ENCODE measurements at places on chromosomes 4 and X.

DNA sequence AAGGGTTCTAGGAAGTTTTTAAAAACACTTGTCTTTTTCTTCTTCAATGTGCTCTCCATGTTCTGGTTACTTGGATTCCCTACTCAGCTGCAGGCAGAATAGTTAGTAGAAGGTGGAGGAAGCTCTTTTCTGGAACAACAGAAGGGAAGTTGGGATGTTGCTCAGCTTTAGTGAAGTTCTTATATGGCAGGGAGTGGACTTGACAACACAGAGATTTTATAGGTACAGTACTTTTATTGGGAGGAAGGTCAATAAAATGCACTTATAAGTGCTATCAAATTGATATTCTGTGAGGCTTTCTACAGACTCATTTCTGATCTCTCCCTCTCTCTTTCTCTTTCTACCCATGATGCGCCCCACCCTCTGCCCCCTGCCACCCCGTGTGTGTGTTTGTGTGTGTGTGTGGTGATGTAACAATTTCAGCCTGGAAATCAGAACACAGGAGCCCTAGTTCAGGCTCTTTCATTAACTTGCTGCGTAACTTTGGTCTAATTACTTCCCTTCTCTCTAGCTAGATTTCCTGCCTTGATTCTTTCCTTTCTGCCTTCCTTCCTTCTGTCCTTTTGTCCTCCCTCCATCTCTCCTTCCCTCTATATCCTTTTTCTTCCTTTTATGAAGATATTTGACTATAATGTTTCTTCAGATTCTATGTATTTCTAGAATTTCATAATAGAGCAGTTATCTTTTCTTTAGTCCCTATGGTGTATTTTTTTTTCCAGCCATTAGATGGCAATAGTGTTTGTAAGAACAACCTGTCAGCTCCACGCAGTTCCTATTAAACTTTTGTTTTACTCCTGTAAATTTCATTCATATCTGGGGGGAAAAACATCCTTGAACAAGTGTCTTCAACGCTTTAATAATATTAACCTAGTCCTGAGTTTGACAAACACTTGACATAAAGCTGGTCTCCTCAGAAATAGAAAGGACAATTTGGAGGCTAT, 37.1 kb downstream of the HEPH start:
- peak; percentile 0 for DNase-seq

- DNase-seq, result peak; percentile 81
Measured at GRCh38 chr4:1351854-1352566, 5.0 kb downstream of the UVSSA start.

DNA sequence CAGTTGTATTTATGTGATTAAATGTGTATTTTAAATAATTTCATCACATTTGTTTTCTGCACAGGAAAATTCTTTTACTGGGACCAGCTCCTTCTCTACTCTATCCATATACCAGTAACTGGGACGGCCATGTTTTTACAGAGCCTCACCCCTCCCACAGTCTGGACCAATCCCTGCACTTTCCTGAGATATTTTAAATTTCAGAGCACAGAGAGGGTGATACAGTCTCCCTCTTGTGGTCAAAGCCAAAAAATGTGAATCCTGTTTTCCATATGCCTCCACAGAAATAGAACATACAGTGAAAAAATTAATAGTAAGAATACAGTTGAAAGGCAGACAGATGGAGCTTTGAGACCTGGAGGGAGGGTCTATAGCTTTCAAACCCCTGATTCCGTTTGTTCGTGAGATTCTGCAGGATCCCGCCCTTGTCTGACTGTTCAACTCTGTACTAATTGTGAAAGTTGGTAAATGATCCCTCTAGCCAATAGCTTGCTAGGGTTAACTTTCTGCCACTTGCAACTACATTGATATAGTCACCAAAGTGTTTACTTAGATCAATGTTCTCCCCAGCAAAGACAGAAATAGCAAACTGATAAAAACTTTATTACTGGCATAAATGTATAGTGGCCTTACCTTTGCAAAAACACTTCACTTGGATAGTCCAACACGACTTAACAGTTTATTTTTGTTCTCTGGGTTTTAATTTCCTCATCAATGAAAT, 172.2 kb downstream of the PPARGC1A start:
- DNase-seq, result peak; percentile 45

- DNase-seq, result no peak
Measured at GRCh38 chr4:46258431-46258830, 131.5 kb downstream of the GABRA2 start.

DNA sequence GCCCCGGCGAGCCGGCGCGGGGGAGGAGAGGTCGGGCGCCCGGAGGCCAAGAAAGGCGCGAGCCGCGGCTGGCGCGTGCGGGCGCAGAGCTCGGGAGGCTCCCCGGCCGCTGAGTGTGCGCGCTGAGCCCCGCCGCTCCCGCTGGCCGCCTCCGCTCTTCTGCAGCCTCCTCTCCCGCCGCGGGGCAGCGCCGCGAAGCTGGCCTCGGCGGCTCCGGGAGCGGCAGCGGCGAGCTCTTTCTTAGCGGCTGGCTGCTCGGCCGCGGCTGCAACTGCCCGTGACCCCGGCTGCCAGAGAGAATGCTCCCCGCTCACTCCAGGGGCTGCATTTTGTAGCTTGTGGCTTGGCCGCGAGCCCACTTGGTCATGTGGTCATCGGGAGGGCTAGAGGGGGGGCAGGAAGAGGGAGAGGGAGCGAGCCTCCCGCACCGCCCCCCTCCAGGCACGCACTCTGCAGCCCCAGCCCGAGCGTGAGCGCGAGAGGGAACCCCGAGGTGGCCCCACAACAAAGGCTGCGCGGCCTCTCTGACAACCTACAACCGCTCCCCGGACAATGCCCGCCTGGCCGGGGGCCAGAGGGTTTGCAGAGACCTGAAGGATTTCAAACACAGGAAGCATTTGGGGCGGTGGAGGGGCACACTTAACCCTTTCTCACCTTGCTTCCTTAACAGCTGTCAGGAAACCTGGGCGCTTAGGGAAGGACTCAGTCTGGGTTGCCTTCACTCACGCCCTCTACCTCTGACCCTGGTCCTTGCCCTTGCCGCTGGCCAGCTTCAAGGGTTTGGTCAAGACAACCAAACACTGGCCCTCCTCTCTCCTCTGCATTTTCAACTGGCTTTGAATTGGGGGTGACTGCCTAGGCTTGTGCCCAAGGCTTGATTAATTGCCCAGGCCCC, at the start of gene APLN:
TSS of gene APLN (minus strand) at position 305 of the 895 bp plus-strand sequence. CDS start 326 bp downstream, outside the sequence.
- DNase-seq, result peak; percentile 63

- no peak for DNase-seq
Measured at GRCh38 chr4:107586371-107586770, 133.7 kb downstream of the PAPSS1 start.

- DNase-seq, result no peak
Measured at GRCh38 chrX:136963973-136964372, 69.8 kb downstream of the GPR101 start.

- DNase-seq, result no peak
Measured at GRCh38 chr4:11904846-11905739, 476.4 kb upstream of the HS3ST1 start.

- peak; percentile 8 for DNase-seq
Measured at GRCh38 chr4:144562019-144562705, 83.8 kb upstream of the HHIP start.

GRCh38 chr4:15005474-15006115, 3.3 kb downstream of the CPEB2 start:
- no peak for DNase-seq

GRCh38 chrX:137052643-137053235, 18.9 kb upstream of the GPR101 start:
- DNase-seq, result no peak

DNA sequence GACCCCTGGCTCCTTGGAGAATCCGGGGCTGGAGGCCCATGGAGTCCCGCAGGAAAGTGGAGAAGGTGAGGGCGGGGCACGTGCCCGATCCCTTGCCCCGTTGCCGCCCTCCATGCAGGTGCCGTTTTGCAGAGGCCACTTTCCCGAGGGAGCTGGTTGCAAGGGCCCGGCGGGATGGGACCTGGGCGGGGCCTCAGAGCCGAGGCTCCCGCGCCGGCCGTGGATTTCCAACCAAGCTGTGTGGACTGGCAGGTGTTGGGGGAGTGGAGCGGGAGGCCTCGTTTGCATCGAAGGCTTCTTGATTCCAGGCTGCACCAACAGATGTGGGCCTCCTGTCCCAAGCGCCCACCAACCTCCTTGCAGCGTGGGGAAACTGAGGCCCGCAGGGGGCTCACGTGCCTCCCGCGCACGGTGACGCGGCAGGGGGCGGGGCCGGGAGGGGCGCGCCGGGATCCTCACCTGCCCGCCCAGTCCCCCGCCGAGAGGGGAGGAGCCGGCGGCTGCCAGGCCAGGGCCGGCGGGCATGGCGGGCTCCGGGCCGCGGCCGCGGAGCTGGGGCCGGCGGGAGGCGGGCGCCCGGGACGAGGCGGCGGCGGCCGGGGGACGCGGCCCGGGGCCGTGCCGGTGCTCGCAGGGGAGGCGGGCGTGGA, 24.9 kb downstream of the SH3BP2 start:
- peak; percentile 69 for DNase-seq

DNA sequence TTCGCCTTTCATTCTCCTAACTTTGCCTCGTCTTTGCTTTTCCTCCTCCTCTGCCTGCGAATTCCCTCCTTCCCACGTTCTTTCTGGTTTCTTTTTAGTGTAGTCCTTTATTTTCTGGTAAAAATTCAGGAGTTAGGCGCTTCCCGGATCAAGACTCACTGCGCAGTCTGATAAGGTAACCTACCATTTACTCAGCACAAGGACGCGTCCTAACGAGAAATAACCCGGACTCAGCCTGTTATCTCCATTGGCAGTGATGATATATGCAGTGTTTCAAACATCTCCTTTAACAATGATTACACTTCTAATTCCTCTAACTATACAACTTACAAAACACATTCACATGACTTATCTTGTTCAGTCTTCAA, 357 bp upstream of the ETNPPL start:
- no peak for DNase-seq

All from NCI-H82 (cell line).